ENCODE measurements at places on chromosomes 11 and 22.
A peak's percentile ranks its signal among the peaks of the same experiment; 100 is the strongest.

DNA sequence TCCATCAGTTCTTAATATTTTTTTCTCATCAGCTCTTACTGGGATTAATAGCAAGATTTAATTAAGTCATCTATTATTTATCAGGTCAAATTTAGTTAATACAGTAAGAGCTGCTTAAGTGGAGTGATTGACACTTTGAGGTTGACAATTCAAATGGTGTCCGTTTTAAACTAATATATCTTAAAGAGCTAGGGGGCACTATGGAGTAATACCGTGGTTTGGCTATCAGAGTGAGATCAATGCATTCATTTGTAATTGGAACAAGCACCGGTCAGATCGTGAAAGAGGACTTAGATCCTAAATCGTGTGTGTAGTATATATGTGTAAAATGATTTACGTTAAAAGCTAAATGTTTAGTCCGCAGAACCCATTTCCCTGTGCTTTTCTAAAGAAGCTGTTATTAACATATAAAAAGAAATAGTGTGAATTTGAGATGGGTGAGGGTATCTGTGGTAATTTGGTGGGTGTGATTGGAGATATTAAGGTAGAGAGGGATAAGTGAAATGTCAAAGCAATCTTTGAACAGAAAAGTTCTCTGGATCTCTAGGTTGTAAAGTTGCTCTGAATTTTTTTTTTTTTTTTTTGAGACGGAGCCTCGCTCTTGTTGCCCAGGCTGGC lies 2.3 kb downstream of the SIK2 start:
- DNase-seq = peak; percentile 35

GRCh38 chr11:76243193-76243956 lies 37.1 kb upstream of the WNT11 start:
- DNase-seq = peak; percentile 62

DNA sequence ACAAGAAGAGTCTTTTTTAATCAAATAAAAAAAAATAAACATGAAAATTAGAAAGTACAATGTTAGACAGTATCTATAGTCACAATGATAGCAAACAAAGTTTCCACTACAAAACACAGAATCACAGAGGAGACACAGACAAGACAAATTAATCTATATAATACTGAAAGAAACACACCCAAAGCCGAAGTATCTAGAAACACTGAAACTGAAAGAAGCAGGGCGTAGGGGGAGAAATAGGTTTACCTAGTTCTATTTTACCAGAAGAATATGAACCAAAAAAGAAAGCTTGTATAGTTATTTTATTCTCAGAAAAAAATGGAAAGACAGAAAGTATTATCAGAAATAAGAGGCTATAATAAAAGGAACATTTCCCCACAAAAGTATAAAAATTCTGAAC lies 27.1 kb upstream of the NUP50 start:
- no peak for DNase-seq

- no peak for DNase-seq
Observed at GRCh38 chr11:3085052-3085451, 27.8 kb upstream of the CARS1 start.

- DNase-seq = no peak
Observed at GRCh38 chr22:32720924-32721323, 80.6 kb upstream of the TIMP3 start.

DNA sequence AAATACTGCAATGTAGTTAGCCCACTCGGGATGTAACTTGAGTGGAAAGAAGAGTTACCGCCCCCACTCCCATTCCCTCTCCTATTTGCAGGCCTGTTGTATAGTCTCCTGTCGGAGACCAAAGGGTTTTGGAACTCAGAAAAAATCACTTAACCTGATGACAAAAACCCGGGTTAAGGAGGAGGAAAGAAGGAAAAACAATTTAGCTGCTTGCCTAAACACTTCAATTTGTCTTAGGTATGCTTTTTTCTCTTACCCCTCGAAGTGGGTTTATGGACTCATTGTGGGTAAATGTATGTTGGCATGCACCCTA lies 2.2 kb downstream of the YAP1 start:
- no peak for DNase-seq

GRCh38 chr22:37898441-37899181 lies 7.5 kb upstream of the MICALL1 start:
- no peak for DNase-seq

DNA sequence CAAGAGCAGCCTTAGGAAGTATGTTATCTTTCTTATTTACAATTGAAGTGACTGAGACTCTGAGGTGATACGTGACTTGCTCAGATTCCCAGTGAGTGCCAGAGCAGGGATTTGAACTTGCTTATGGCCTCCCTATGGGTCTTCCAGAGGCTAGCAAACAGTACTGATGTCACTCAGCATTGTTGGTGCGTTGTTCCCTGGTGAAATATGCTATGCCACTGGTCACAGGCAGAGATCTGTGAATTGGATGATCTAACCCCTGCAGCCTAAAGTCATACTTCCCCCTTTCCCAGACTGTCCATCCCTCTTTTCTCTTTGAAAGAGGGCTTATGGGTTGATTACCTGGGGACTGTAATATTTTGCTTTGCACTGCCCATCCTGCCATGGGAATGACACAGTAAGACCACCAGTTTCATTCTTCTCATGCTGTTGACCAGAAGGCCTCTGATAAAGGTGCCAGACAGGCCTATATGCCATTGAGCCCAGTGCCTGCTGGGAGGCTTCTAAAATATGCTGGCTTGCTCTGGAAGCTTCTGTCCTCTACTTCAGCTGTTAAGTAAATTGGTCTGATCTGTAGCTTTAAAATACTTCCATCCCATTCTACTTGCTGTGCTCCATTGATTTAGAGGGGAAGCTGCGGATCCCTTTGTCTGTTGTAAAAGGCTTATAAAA lies 152.2 kb upstream of the E2F8 start:
- DNase-seq = no peak

DNA sequence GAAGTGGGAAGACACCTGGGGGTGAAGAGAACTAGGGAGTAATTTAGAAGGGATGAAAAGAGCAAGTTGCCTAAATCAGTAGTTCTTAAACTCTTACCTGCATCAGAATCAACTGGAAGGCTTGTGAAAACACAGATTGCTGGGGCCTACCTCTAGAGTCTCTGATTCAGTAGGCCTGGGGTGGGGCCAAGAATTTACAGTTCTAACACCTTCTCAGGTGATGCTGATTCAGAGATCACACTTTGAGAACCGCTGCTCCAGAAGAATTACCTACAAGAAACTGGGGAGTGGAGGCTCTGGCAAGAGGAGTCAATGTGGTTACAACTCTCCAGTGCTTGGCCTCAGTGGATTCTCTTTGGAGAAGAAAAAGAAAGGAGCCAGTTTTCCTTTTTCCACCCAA lies 128.7 kb downstream of the C11orf58 start:
- DNase-seq = no peak

DNA sequence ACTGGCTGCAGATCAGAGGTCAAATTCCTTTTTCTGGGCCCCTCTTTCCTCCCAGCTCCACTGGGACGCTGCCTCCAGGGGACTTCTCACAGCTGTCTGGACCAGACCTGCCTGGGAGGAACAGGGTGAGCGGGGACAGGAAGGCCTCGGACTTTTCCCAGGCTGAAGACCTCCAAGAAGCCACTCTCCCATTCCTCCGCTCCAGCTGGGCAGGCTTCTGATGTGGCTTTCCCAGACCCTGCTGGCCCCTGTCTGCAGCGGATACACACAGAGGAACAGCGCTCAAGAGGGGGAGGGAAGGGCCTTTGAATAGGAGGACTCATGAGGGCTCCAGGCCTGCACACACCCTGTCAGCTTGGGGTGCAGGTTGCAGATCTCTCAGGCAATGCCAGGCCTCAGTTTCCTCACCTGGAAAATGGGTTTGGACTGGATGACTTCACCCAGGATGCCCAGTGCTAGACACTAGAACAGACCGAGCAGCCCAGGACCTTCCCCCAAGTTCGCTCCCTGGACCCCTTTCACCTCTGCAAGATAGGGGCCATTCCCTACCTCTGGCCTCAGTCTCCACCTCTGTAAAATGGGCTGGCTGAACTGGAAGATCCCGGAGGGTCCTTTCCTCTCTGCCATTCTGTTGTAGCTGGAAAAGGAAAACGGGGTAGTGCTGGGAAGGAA lies 36.6 kb downstream of the MB start:
- no peak for DNase-seq

- no peak for DNase-seq
Observed at GRCh38 chr22:24584166-24584790, 8.6 kb downstream of the LRRC75B start.

- DNase-seq = no peak
Observed at GRCh38 chr11:1126935-1127663, 30.7 kb upstream of the MUC5AC start.

- peak; percentile 92 for DNase-seq
Observed at GRCh38 chr11:77407613-77408012, 66.3 kb downstream of the PAK1 start.

- no peak for DNase-seq
Observed at GRCh38 chr11:87539596-87539995, 501.9 kb downstream of the TMEM135 start.

DNA sequence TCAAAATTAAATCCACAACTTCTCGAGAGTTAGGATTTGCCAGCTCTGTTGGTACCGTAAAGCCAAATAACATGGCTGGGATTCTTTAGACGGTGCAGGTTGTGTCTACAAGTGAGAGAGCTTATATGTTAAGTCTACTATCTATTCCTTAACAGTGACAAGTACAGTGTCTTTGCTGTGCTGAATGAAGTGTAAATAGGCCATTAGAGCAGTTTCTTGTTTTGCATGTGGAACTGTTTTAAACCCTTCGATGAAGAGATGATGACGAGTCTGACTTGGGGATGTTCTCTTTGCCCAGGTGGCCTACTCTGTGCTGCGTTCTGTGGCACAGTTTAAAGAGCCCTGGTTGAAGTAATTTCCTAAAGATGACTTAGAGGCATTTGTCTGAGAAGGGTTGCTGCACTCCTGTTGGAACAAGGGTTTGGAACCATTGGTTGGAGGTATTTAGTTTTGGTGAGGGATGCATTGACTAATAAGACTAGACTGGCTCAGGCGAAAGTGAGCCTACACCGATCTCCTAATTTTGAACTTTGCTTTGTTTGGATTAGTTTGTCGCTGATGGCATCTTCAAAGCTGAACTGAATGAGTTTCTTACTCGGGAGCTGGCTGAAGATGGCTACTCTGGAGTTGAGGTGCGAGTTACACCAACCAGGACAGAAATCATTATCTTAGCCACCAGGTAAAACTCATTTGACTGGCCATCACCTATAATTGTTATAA lies 988 bp downstream of the RPS3 start:
- DNase-seq = no peak

- DNase-seq = no peak
Observed at GRCh38 chr11:27496461-27496860, 10.1 kb downstream of the LIN7C start.

DNA sequence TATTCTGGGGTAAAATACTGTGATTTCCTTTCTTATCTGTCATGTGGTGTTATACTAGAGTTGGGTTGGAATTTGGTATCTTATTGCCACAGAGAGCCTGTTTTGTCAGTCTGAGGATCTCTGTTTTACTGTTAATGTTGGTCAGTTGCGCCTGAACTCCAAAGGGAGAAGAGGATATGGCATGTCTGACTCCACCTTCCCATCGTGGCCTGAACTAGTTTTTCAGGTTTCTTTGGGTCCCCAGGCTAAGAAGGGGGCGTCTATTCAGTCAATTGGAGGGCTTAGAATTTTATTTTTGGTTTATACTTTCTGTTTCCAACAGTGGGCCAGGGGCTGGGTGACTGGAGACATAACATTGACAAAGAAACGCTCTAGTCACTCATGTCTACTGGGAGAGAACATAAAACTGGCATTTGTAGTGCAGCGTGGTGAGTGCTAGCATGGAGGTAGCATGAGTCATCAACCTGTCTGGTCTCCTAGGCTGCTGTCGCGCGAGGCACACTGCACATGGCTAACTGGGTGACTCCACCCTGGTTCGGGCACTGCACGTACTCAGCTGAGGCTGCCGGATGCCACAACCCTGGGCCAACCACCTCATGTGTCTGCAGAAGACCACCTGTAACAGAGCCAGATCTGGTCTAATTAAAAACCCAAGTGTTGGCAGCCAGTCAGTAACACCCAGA lies 120.1 kb upstream of the OR9Q1 start:
- no peak for DNase-seq

GRCh38 chr22:38923463-38924346 lies 33.7 kb upstream of the APOBEC3A start:
- DNase-seq = peak; percentile 91

GRCh38 chr11:92794783-92795182 lies 174.7 kb upstream of the MTNR1B start:
- no peak for DNase-seq

DNA sequence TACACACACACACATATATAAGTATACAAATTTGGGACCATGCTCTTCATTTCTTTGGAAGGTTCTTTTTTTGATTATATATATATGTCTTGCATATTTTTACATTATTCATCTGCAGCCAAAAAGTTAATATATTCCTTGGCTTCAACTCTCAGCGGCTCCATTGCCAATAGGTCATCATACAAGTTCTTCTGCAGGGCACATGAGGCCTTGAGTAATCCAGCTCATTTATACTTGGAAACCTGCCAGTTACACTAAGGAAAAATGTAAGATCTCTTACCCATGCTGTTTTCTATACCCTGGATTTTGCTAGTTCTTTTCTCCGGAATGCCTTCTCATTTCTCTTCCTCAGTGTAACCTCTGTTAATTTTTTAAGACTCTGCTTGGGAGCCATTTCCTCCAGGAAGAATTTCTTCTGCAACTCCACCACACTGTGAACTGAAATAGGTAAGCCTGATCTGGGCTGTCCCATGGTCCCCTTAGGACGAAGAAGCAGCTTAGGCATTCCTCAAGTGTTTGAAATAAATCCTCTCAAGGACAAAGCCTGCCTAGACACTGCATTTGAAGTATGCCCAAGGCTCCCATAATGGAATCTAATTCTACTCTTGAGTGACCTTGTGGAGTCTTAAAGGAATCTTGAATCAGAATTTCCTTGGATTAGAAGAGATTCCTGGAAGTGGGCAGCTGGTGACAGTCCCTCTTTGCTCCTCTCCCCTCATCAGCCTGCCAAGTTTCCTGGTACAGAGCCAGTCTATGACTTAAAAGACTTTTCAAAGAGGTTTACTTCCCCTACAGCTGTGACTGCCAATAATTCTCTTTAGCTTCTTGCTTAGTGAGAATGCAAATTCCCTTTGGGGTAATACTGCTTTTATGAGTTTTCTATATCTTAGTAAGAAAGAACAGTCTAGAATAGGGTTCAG lies 182.8 kb downstream of the C11orf87 start:
- peak; percentile 88 for DNase-seq

- DNase-seq = peak; percentile 32
Observed at GRCh38 chr11:36471577-36471976, 38.5 kb downstream of the TRAF6 start.

DNA sequence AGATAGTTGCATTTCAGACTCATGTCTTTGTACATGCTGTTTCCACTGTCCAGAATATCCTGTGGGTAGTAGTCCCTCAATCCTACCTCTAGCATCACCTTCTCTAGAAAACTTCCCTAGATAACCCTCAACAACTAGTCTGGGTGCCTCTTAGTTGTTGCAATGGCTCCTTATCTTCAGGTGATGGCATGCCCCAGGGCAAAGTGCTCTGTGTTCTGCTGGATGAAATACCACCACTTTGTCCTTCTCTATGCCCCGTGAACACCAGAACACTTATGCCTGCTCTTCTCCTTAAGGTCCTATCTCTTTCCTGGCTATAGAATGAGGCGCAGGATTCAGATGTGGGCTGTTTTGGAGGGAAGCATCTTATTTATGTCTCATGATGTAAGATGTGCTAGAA lies 158.3 kb upstream of the CTSC start:
- no peak for DNase-seq
